Right renal cortex interstitium (tissue), 3 donors: ENCODE measurements at places on chromosomes 6 and 20. TPM values are rescaled to one million over a fixed set of nuclear protein-coding genes. Genes with fewer than 3 reads are reported as not detected.

GRCh38 chr20:43511879-43512278, 4.4 kb downstream of the L3MBTL1 start:
- DNase-seq: no peak

DNA sequence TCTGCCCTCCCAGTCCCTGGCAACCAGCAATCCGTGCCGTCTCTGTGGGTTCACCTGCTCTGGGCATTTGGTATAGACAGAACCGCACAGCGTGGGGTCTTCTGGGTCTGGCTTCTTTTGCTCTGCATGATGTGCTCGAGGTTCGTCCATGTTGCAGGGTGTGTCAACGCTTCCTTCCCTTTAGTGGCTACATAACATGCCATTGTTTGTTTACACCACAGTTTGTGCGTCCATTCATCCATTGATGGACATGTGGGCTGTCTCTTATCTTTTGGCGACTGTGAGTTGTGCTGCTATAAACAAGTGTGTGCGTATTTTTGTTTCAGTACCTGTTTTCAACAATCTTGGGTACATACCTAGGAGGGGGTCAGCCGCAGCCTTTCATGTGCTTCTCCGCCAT, 149.5 kb upstream of the RPS6KA2 start:
- no peak for DNase-seq

Gene BPIFB1
- not detected for polyA plus RNA-seq

Gene DNPH1
- 64.4 TPM for polyA plus RNA-seq

Gene PPIL6
- 21.3 TPM for polyA plus RNA-seq

Gene GSTA2
- polyA plus RNA-seq: 0.22 TPM

Gene CAGE1
- polyA plus RNA-seq: not detected

Gene IP6K3
- 1.1 TPM for polyA plus RNA-seq
